Activated T-cell treated with anti-CD3 and anti-CD28 coated beads, Interleukin-2, amount 50 U/mL, for 72 hours (primary cell): ENCODE measurements at places on chromosomes 3 and 15. TPM values are rescaled to one million over a fixed set of nuclear protein-coding genes. Genes with fewer than 3 reads are reported as not detected.

The CORO2B gene
- 0.07 TPM for total RNA-seq

The ALCAM gene
- 19.4 TPM for total RNA-seq

The ZNF774 gene
- 0.60 TPM for total RNA-seq

The GASK1A gene
- total RNA-seq, result not detected

The AGTR1 gene
- not detected for total RNA-seq

GRCh38 chr3:126432361-126433104 is 37.8 kb downstream of the CFAP100 start:
- no peak for DNase-seq
- no peak overlapping the region for H3K4me3 ChIP-seq
- H3K36me3 ChIP-seq, result peaks cover 3% of the 10 kb centered on the region
- peaks cover 10% of the 10 kb centered on the region for H3K4me1 ChIP-seq
- no peaks in the 10 kb centered on the region for H3K27me3 ChIP-seq

GRCh38 chr3:53554559-53555067 is 60.2 kb downstream of the CACNA1D start:
- H3K4me1 ChIP-seq, result peaks cover 44% of the 10 kb centered on the region
- H3K27ac ChIP-seq, result peak overlapping the region; percentile 24
- no peak for DNase-seq
- H3K27me3 ChIP-seq, result peaks cover 25% of the 10 kb centered on the region
- H3K36me3 ChIP-seq, result peaks cover 2% of the 10 kb centered on the region

- H3K27ac ChIP-seq, result no peak overlapping the region
- H3K27me3 ChIP-seq, result no peaks in the 10 kb centered on the region
- peaks cover 8% of the 10 kb centered on the region for H3K36me3 ChIP-seq
- DNase-seq, result no peak
- H3K4me3 ChIP-seq, result peak overlapping the region; percentile 78
These were observed 597 bp upstream of the CAMK1 start for GRCh38 chr3:9770276-9770812.

- H3K27me3 ChIP-seq, result no peaks in the 10 kb centered on the region
- no peaks in the 10 kb centered on the region for H3K36me3 ChIP-seq
- peaks cover 6% of the 10 kb centered on the region for H3K4me1 ChIP-seq
- H3K27ac ChIP-seq, result no peak overlapping the region
These were observed 110.3 kb downstream of the PPP2R3A start for GRCh38 chr3:136075811-136076210.

DNA sequence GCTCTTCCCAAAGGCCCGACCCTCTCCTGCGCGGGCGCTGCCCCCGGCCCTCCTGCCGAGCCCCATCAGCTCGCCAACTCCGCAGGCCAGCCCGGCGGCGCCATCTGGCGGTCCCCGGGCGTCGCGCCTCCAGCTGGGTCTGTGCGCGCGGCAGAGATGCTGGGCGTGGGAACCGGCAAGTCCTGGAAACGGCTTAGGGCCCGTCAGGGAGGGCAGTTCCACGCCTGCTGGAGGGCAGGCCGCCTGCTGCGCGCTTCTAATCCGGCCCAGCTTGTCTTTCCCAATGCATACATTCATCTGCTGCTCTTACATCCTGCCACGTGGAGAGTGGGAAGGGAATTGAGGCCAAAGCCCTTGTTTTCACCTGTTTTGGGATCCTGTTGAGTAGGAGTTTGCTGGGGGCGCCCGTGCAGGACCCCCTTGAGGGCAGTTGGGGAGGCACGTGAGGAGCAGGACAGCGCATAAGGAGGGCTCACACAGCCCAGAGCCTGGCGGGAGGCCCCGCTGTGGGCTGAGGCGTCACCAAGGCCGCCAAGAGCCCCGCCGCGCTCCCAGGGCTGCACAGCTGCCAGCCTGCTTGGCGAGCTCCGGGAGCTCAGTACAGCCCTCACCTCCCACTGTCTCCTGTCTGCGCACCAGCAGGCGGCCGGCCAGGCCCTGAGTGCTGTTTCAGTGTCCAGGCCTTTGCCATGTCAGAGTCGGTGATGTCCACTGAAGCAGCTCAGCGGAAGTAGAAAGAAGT is 165.6 kb downstream of the NSMCE3 start:
- H3K4me1 ChIP-seq, result no peaks in the 10 kb centered on the region
- H3K27me3 ChIP-seq, result no peaks in the 10 kb centered on the region
- H3K4me3 ChIP-seq, result no peak overlapping the region
- DNase-seq, result peak; percentile 62

DNA sequence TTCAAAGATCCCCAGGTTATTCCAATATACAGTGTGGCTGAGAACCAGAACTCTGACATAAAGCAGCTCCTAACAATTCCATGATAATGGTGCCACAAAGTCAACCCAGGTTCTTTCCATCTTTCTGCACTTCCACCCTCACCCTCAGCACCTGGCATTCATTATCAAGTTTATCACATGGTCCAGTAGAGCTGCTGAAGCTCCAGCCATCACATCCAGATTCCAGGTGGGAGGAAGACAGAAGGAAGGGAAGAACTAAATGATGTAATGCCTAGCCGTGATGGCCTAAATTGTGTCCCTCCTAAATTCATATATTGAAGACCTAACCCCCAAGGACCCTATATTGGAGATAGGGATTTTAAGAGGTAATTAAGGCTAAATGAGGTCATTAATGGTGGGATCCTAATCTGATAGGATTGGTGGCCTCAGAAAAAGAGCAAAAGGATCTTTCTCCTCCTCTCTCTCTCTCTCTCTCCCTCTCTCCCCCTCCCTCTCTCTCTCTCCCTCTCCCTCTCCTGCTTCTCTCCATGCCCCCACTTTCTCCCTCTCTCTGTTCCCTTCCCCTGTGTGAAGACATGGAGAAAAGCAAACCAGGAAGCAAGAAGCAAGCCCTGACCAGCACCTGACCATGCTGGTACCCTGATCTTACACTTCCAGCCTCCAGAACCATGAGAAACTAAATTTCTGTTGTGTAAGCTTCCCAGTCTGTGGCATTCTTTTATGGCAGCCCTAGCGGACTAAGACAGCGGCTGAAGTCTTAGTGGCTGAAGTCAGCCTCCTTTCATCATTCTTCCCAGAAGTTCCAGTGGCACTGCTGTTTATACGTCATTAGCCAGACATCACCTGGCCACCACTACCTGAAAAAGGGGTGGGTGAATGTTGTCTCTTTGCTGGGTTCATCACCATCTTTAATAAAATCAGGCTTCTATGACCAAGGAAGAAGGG is 369.7 kb upstream of the PROK2 start:
- no peaks in the 10 kb centered on the region for H3K36me3 ChIP-seq
- H3K4me1 ChIP-seq, result no peaks in the 10 kb centered on the region
- H3K4me3 ChIP-seq, result no peak overlapping the region
- no peak for DNase-seq
- H3K27me3 ChIP-seq, result peaks cover 10% of the 10 kb centered on the region

GRCh38 chr3:111808439-111808838 is 50.6 kb upstream of the PHLDB2 start:
- no peaks in the 10 kb centered on the region for H3K4me1 ChIP-seq
- H3K27me3 ChIP-seq, result no peaks in the 10 kb centered on the region
- no peak overlapping the region for H3K4me3 ChIP-seq
- H3K27ac ChIP-seq, result no peak overlapping the region
- H3K36me3 ChIP-seq, result no peaks in the 10 kb centered on the region
- DNase-seq, result no peak

DNA sequence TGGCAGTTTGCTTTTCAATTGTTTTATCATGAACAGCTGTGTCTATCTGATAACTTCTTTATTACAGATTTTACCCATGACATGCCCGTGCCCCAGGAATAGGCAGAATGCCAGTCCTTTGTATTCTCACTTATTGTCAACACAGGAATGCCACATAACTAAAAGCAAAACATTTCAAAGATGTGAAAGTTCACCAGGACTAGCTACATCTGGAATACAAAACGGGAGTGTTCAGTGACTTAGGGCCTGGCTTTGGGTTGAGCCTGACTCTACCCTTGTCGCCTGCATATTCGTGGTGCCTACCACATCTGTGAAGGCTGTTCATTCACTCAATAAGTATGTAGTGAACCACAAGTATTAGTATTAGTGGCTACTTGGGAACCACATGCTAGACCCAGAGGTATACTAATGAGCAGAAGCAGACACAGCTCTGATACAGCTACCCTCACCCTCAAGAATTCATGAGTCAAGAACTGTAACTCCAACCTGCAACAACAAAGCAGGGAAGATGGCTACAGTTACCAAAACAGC is 2.9 kb downstream of the TNFSF10 start:
- H3K4me1 ChIP-seq, result peaks cover 76% of the 10 kb centered on the region
- no peaks in the 10 kb centered on the region for H3K27me3 ChIP-seq
- DNase-seq, result peak; percentile 47
- H3K27ac ChIP-seq, result peak overlapping the region; percentile 80
- H3K4me3 ChIP-seq, result peak overlapping the region; percentile 97
- H3K36me3 ChIP-seq, result peaks cover 12% of the 10 kb centered on the region

DNA sequence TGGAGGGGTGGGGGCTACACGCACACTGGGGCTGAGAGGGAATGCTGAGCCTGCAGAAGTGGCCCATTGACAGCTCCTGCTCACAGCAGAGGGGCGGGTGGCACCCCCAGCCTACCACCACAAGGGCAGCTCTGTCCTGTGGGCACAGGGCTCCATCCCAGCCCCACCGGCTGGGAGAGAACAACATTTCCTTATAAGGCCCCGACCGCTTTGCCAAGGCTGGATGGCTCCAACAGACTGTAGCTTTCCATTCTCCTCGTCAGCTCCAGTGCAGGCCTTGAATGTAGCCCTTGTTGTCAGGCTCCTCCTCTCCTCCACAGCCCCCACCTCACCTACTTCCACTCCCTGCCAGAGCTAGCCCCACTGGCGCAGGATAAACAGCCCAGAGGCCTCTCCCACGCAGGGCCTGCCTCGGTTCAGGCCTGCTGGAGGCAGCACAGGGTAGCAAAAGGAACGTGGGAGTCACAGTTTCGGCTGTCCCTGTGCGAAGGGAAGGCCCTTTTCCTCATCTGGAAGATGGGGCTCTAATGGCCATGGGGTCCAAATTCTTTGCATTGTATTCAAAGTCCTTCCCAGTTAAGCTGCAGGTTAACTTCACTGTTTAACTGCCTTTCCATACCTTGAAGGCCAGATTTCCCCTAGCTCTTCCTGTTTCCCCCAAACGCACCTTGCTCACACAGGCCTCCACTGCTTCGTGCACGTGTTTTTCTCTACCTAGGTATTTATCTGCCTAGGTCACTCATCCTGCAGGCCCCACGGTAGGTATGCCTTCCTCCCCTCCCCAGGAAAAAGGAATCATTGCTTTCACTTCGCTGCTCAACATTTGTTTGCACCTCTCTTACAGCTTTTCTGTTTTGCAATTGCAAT is 101.6 kb upstream of the LPP start:
- H3K36me3 ChIP-seq, result no peaks in the 10 kb centered on the region
- no peak overlapping the region for H3K4me3 ChIP-seq
- H3K27ac ChIP-seq, result no peak overlapping the region
- no peak for DNase-seq
- H3K4me1 ChIP-seq, result peaks cover 22% of the 10 kb centered on the region
- no peaks in the 10 kb centered on the region for H3K27me3 ChIP-seq

- H3K27me3 ChIP-seq, result no peaks in the 10 kb centered on the region
- no peak overlapping the region for H3K27ac ChIP-seq
- H3K36me3 ChIP-seq, result no peaks in the 10 kb centered on the region
- H3K4me3 ChIP-seq, result no peak overlapping the region
- no peaks in the 10 kb centered on the region for H3K4me1 ChIP-seq
These were observed 58.2 kb downstream of the HHLA2 start for GRCh38 chr3:108354562-108354961.

DNA sequence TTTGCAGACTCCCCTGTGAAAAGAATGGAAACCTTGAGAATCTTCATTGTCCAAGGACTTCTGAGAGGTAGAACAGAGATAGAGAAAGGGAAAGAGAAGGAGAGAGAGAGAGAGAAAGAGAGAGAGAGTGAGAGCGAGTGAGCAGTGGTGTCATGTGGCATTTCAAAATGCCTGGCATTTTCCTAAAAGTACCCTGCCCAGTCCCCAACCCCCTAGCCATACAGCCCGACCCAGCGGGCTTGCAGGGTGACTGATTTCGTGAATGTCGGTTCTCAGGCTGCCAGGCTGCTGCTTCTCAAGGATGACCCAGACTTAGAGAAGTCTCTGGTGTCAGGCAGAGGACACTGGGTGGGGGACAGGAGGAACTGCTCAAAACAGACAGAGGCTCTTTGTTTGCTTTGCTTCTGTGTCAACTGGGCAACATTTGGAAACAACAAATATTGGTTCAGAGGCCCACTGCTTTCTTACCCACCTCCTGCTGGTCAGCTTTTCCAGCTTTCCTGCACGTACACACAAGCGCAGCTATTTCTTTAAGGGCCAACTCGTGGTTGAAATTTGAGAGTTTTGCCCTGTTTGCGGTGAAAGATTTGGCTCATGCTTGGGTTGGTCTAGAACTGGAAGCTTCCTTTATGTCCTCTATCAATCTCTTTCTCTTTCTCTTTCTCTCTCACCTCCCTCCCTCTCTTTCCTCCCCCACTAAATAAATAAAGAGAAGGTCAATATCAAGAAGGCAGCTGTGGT is 3.7 kb upstream of the TF start:
- DNase-seq, result no peak
- no peaks in the 10 kb centered on the region for H3K36me3 ChIP-seq
- no peak overlapping the region for H3K4me3 ChIP-seq
- H3K27me3 ChIP-seq, result peaks cover 41% of the 10 kb centered on the region

GRCh38 chr3:112958811-112959560 is 15.9 kb downstream of the CD200R1 start:
- peak overlapping the region; percentile 93 for H3K27ac ChIP-seq
- peak; percentile 20 for DNase-seq
- H3K4me1 ChIP-seq, result peaks cover 36% of the 10 kb centered on the region
- peaks cover 27% of the 10 kb centered on the region for H3K36me3 ChIP-seq
- H3K27me3 ChIP-seq, result no peaks in the 10 kb centered on the region

DNA sequence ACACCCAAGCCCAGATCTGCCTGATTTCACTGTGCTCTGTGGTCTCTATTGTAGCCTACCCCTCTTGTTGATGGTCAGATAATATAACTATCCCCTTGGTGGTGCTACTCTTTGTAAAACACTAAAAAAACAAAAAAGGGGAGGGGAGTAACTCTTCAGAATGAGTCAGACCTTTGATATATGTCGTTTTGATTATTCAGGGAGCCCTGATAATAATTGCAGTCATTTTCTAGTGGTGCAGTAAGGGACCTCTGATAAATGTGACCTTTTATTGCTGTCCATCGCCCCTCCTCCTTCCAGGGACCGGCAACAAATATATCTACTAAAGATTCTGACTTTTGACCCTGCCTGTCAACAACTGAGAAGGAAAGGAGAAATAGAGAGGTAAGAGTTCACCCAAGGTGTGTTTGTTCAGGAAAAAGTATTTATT is 45.1 kb upstream of the MAGI1 start:
- no peak overlapping the region for H3K27ac ChIP-seq
- no peak for DNase-seq
- H3K27me3 ChIP-seq, result no peaks in the 10 kb centered on the region
- H3K36me3 ChIP-seq, result no peaks in the 10 kb centered on the region
- no peaks in the 10 kb centered on the region for H3K4me1 ChIP-seq

GRCh38 chr15:68425428-68426060 is 6.4 kb downstream of the ITGA11 start:
- H3K27ac ChIP-seq, result no peak overlapping the region
- no peaks in the 10 kb centered on the region for H3K36me3 ChIP-seq
- H3K4me3 ChIP-seq, result no peak overlapping the region
